ENCODE measurements at places on chromosomes 5 and 9.
A peak's percentile ranks its signal among the peaks of the same experiment; 100 is the strongest.

DNA sequence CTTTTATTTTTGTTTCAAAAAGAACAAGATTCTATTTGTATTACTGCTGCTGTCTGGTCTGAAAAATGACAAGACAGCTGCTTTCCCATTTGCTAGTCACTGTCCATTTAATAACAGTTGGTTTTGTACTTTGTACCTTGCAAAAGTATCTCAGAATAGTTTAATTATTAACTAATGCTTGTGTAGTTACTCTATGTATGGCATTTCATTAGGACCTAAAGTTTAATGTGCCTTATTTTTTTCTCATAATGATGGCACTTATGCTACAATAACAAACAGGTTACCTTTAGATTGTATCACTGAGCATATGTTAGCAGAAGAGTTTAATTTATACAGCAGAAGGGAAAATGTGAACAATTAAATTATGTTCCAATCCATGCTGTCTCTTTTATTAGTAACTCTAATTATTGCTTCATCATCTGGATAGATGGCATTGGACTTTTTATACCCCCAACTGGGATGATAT is 134.2 kb downstream of the CDH10 start:
- no peak for DNase-seq

DNA sequence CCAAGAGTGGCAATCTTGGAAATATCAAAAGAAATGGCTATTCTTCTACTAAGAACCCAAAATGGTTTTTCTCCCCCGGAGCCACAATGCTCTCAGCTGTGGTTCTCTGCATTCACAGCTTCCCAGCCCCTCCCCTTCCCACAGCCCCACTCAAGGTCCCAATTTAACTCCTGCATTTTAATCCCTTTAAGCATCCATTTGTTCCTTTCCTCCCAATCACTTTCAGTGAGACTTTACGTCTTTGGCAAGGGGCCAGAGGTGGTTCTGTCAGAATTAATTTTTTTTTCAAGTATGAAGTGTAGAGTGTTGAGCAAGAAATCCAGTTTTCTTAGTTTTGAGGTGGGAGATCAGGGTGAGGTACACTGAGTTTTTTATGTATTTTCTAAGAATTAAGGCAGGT is 256.9 kb downstream of the GLIS3 start:
- peak; percentile 65 for DNase-seq

DNA sequence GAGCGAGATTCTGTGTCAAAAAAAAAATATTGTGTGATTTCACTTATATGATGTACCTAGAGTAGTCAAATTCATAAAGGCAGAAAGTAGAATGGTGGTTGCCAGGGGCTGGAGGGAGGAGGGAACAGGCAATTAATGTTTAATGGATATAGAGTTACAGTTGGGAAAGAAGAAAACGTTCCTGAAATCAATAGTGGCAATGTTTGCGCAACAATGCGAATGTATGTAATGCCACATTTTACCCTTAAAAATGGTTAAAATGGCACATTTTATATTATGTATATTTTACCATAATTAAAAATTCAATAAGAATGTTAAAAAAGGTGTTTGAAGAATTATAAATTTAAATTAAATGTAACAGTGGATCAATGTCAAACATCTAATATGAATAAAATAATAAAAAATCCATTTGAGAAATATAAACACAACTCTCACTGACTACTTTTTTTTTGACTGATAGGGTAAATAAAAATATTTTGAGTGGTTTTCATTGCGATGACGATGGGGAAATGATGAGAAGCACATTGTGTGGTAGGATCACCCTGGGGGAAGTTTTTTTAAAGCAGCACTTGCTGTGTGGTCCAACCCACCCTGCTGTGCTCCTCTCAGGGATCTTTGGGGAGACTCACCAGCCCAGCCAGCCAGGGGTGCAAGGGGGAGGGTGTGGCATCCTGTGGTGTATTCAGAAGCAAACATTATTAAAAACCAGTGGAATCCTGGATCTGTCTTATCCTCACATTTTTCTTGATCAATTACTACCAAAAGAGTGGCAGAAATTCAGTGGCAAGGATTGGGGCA is 4.3 kb downstream of the FYB1 start:
- DNase-seq = no peak

DNA sequence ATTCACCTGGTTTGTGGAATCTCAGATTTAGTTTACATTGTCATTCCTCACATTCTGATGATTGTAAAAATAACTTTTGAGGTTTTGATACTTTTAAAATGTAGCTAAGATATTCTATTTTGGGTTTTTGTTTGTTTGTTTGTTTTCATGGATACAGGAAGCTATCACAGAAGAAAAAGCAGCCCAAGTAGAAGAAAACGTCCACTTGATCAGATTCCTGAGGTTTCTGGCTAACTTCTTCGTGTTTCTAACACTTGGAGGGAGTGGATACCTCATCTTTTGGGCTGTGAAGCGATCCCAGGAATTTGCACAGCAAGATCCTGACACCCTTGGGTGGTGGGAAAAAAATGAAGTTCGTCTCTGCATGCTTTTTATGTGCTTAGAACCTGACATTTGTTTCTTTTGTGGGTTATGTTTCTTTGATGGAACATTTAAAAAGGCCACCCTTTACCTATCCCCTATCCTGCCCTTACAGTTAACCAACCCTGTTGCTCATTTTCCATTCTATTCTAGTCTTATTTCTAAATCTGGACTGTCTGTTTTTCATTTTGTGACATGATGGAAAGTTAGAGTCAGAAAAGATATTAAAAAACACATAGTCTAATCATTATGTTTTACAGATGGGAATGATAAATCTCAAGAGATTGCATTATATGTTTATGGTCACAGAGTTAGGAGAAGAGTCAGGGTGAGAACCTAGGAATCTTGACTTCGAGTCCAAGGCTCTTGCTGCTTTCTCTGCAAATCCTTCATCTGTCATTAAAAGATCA is 163.7 kb downstream of the ALDH1A1 start:
- no peak for DNase-seq

DNA sequence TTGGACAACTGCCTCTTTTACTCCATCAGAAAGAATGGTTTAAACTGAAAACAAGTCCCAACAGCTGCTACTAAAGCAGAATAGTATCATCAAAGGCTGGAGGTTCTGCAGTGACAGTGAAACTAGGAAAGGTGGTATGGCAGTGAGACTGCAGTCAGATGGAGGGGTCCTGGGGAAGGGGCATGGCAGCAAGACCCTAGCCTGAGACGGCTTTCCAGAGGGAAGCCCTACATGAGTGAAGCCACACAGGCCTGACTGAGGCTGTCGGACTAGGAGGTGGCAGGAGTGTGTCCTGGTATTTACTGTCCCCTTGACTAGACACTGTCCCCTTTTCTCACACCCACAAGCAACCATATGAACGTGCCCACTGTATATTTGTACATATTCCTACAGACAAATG is 40.4 kb upstream of the IPPK start:
- no peak for DNase-seq

GRCh38 chr9:100287186-100287585 is 65.6 kb downstream of the TEX10 start:
- no peak for DNase-seq
